Spinal cord (tissue), 10 donors: ENCODE measurements at places on chromosomes 6 and 20.

DNA sequence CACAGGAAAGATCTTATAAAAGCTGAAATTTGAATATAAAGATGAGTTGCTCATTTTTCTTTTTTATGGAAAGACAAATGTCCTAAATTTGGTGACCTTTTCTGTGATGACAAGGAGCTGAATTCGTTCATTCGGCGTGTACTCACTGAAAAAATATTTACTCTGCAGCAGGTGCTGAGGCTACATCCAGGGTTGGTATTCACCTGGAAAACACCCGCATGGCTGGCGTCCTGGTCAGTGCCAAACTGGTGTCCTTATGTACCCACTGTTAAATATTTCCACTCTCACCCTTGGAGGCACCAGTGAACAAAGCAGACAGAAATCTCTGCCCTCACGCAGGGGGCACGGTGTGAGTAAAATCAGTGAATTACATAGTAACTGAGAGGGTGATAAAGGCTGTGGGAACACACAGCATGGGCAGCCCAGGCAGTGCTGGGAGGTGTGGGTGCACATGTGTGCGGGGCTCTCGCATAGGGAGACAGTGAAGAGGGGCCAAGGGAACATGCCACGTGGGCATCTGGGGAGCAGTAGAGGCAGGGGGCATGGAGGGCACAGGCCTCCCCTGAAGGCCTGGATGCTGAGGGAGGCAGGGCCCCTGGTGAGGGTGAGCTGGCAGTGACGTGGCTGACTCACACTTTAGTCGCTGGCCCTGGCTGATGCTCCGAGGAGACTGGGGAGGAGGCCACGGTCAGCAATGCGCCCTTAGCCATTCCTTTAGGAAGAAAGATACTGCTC lies 89.7 kb downstream of the INSM1 start:
- no peak for DNase-seq

DNA sequence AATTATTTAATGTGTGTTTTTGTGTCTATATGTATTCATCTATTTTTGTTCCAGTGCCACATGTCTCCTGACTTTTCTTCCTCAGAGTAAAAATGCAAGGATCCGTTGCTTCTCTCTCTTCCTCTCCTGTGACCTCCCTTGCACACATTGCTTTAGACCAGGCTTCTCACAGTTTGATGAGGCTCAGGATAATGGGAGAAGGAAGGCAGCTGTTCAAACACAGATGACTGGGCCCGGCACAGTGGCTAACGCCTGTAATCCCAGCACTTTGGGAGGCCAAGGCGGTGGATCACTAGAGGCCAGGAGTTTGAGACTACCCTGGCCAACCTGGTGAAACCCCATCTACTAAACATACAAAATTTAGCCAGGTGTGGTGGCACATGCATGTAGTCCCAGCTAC lies 241.9 kb downstream of the SAMD5 start:
- DNase-seq, result no peak

DNA sequence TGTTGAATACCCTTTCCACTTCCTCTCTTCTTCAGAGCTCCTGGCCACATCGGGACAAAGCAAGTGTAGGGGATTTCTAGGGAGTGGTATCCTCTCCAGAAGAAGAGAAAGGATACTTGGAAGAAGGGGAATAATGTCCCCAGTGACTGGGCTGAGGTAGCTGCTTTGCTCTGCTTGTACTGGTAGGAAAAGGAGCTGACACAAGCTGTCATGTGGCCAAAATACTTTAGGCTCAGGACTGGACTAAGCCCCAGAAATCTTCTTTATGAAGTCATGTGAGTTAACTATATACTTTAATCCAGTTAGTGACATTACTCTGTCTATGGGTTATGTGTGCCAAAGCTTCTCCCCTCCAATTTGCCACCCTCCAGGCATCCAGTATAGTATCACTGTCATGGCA lies 40.5 kb downstream of the AKIRIN2 start:
- DNase-seq, result no peak

GRCh38 chr6:115133790-115134189 lies 791.0 kb upstream of the HS3ST5 start:
- DNase-seq, result no peak

- DNase-seq, result no peak
Measured at GRCh38 chr6:27623103-27623502, 150.2 kb upstream of the ZNF184 start.

GRCh38 chr20:18188434-18188833 lies 50.8 kb downstream of the KAT14 start:
- DNase-seq, result no peak

- no peak for DNase-seq
Measured at GRCh38 chr20:47019121-47019824, 124.6 kb downstream of the EYA2 start.

DNA sequence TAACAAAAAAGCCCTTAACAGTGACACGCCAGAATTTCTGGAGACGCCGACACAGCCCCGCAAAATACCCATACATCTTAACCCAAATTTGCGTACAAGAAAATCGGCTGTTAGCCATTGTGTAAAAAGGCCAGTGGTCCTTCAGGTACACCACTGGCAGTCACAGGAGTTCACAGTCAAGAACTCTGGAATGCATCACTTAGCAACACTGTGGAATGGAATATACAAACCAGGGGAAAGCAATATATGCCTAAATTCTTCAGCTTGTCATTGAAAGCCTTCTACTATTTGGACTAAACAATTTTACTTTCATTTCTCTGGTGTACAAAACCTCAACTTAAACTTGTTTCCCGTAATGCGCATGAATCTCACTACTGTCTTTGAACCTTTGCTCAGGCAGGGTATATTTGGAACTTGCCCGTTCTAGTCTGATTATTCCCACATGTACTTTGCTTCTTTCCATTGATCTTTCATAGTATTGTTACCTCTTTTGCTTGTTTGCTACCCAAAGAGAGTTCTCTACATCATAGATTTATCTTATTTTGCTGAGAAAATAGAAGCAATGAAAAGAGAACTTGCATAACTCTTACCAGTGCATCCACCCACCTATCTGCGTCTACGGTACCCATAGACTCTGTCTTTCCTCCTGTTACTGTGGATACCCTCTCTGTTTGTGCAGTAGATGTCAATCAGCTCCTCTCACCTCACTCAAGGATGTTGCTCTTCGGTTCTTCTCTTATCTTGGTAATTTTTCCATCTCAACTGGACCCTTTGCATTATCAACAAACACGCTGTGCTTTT lies at the start of gene ARMH2:
ARMH2 (minus strand) TSS at position 178 of the 801 bp plus-strand sequence; CDS start at position 118, 60 bp downstream.
- no peak for DNase-seq

- DNase-seq, result no peak
Measured at GRCh38 chr6:170073846-170074245, 217.0 kb downstream of the DLL1 start.

GRCh38 chr20:48813930-48814546 lies 13.8 kb downstream of the PREX1 start:
- DNase-seq, result no peak

- no peak for DNase-seq
Measured at GRCh38 chr6:166105341-166106075, 62.1 kb downstream of the TBXT start.

DNA sequence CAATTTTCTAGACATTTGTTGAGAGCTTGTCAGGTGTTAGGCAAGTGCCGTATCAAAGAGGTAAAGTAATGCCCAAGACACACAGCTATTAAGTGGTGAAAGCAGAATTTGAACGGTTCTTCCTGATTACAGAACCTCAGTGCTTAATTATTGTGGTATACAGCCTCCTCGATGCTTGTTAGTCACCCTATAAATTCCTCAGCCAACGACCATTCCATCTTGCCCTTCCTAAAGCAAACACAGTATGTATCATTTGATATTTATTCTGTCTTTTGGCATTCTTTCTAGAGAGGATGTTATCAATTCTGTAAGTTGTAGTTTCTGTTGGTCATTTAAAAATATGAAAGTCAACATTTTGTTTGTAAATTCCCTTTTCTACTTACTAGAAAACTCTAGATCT lies 297.8 kb upstream of the BMP2 start:
- no peak for DNase-seq

DNA sequence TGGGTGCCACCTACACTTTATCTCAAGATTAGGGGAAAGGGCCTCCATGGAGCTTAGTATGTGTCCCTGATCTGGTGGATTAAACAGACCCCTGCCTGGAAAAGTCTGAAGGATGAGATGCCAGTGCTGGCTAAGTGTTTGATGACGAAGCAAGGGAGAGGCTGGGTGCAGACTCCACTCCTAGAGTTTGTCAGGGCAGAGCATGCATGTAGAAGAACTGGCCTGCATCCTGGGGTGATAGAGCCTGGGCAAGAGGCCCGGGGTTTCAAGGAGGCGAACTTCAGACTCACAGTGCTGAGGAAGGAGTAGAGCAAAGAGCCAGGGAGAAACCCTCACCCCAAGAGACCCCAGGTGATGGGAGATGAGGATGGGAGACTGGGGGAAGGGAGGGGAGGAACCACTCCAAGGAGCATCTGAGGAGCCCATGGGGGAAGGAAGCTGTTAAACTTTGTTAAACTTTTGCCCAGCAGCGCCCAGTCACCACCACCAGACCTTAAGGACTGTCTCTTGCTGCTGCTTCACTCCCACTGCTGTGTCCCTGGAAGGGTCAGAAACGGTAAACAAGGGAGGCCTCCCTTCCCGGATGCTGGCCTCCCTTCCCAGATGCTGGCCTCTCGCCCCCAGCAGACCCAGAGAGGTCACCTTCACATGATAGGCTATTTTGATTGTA lies 61.6 kb downstream of the RPRD1B start:
- DNase-seq, result no peak

DNA sequence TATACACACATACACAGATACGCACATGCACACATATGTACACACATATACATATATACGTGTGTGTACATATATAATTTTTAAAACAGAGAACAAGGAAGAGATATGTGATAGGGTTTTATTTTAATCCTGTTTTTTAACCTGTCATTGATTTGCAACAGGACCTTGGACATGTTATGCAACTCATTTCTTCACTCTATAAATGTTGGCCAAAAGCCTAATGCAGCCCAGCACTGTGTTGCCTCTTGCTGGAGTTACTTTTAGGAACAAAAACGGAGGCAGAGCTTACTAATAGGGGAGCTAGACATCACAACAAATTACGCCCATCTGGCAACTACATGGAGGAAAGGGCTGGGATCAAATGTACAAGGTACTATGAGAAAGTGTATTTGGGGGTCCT lies 179.9 kb upstream of the TAB2 start:
- DNase-seq, result no peak

DNA sequence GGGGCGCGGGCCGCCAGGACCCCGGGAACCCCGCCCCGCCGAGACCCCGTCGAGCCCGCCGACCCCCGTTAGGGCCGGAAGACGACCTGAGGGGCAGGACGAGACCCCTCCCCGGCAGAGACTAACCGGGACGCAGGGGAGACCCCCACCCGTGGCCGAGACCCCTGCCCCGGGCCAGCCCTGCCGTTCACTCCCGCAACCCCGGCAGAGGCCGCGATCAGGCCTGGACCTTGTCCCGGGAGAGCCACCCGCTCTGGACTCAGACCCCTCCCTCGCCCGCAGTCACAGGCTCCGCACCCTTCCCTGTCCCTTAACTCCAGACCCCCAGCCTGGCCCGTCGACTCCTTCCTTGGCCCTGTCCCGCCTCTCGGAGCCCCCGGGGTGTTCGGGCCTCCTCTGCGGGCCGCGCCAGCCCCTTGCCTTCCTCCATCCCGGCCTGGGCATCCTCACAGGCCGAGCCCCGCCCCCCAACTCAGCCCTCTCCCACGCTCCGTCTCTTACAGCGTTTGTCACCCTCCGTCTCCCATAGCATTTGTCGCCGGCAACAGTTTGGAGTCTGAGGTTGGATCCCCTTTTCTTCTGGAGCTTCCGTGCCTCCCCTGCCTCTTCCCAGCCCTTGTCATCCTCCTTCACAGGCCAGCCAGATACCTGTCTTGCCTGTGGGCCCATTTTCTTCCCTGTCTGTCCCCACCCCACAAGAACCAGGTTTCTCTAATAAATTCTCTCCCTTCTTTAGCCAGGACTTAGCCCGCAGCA lies 569 bp downstream of the TCEA2 start:
- DNase-seq, result no peak

GRCh38 chr6:163287626-163288025 lies 126.9 kb upstream of the QKI start:
- peak; percentile 19 for DNase-seq

DNA sequence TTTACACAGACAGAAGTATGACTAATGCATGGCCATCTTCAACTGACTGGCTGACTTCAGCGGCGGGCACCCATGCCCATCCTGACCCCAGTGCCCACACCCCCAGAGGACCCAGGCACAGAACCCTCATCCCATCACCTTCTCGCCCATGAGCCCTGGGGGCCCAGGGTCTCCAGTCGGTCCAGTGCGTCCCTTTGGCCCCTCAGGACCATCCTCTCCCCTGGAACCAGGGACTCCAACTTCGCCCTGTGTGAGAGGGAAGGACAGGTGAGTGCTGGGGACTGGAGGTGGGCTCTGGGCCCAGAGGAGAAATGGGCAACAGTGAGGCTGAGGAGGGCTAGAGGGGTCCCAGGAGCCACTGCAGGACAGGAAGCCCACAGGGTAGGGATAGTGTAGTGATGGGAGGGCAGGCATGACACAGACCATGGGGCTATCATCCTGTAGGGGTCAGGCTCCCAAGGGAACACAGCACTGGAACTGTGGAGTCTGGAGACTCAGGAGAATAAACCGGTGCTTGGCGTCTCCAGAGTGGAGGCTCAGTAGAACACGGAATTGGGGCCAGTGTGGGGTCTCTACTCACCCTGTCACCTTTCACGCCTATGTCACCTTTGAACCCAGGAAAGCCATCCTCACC lies 16.7 kb downstream of the COL11A2 start:
- DNase-seq, result no peak

DNA sequence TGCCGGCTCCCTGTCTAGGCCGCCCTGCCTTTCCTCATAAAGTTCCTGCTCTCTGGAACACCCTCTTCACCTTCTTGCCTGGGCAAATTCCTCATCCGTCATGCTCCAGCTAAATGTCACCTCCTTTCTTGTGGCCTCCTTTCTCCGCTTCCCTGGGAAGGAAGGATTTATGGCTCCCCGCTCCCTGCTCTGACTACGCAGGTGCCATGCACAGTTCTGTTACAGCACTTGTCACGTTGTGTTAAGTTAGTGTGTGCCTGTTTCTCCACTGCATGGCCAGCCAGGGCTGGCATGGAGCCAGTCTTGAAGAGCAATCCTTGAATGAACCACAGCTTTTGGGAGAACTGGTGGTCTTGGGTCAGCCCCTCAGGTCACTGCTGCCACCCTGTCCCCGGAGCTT lies 61.7 kb downstream of the CD40 start:
- no peak for DNase-seq

GRCh38 chr20:50226093-50226974 lies 35.7 kb downstream of the CEBPB start:
- DNase-seq, result no peak

DNA sequence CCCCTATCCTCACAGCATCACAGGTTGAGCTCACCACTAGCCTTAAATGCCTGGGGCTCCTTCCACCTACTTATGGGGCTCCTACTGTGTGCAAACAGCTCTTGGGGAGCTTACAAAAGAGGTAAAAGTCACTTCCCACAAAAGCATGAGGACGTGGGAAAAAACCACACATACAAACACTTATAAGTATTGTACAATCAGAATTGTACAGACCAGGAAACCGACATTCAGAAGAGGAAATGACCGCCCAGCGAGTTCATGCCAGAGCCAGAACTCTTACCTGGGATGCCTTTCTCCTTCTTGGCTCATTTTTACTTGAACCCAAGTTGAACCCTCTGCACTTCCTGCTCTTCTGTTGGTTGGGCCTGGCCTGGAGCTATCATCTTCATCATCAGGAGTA lies 6.3 kb upstream of the PPP1R16B start:
- DNase-seq, result no peak
